ENCODE measurements at places on chromosomes 11 and 22. TPM values are rescaled to one million over a fixed set of nuclear protein-coding genes. Genes with fewer than 3 reads are reported as not detected.

Gene RIC3
- not detected for total RNA-seq

- peaks cover 11% of the 10 kb centered on the region for H3K4me1 ChIP-seq
- no peaks in the 10 kb centered on the region for H3K27me3 ChIP-seq
- no peak overlapping the region for H3K27ac ChIP-seq
- H3K4me3 ChIP-seq: no peak overlapping the region
Measured at GRCh38 chr11:690738-691633, 4.0 kb downstream of the DEAF1 start.

GRCh38 chr11:102930451-102930850 is 25.1 kb downstream of the MMP13 start:
- H3K36me3 ChIP-seq: no peaks in the 10 kb centered on the region
- no peak overlapping the region for H3K27ac ChIP-seq
- no peaks in the 10 kb centered on the region for H3K4me1 ChIP-seq
- no peaks in the 10 kb centered on the region for H3K27me3 ChIP-seq
- H3K4me3 ChIP-seq: no peak overlapping the region

- no peak overlapping the region for H3K27ac ChIP-seq
- peak; percentile 88 for DNase-seq
- H3K36me3 ChIP-seq: no peaks in the 10 kb centered on the region
Measured at GRCh38 chr11:62394825-62395538, 23.9 kb upstream of the SCGB1A1 start.

Measured in SJCRH30 (cell line).